AML-193 (cell line): ENCODE measurements at places on chromosomes 16 and 17.

GRCh38 chr16:61366006-61366405 is 670.2 kb downstream of the CDH8 start:
- no peak for DNase-seq

GRCh38 chr16:10206865-10207264 is 24.6 kb upstream of the GRIN2A start:
- DNase-seq = no peak

- no peak for DNase-seq
Measured at GRCh38 chr17:41340934-41341861, 9.4 kb downstream of the KRT33A start.

- peak; percentile 32 for DNase-seq
Measured at GRCh38 chr17:48322060-48322459, 108.0 kb downstream of the SKAP1 start.

- DNase-seq = peak; percentile 53
Measured at GRCh38 chr17:75895370-75896155, 1.2 kb downstream of the TRIM65 start.
